ENCODE measurements at places on chromosomes 12 and 14. TPM values are rescaled to one million over a fixed set of nuclear protein-coding genes. Genes with fewer than 3 reads are reported as not detected.

DNA sequence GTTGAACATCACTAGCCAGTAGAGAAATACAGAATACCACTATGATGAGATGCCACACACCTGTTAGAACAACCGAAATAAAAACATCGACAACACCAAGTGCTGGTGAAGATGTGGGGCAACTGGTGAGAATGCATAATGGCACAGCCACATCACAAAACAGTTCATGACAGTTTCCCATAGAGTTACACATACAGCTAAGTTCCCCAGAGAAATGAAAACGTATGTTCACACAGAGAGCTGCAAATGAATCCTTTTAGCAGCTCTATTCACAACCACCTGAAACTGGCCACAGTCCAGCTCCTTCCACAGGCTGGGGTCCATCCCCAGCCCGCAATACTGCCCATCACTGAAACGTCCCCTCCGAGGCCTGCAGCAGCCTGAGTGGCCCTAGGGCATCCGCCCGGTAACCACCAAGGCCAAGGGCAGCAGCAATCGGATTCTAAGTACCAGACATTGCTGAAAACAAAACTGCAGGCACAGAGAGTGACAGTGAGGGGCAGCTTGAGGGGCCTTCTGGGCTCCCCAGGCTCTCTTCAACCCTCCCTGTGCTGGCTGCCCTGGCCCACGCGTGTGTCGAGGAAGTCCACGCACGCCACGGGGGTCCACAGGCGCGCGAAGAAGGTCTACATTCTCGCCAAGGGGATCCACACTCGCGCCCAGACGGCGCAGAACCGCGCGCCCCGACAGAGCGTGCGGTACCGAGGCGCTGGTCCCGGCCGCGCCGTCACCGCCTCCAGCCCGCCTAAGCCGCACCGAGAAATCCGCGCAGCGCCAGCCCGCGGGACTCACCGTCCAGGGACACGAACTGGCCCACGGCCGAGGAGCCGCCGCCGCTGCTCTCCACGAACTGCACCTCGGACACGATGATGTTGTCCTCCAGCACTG lies 903 bp downstream of the BRF1 start:
- DNase-seq: no peak

The CDKN1B gene
- total RNA-seq: 40.6 TPM

- DNase-seq: no peak
Observed at GRCh38 chr14:59455411-59455810, 9.8 kb downstream of the GPR135 start.

The HRK gene
- 11.9 TPM for total RNA-seq

- DNase-seq: no peak
Observed at GRCh38 chr14:61417883-61418455, 96.6 kb downstream of the PRKCH start.

DNA sequence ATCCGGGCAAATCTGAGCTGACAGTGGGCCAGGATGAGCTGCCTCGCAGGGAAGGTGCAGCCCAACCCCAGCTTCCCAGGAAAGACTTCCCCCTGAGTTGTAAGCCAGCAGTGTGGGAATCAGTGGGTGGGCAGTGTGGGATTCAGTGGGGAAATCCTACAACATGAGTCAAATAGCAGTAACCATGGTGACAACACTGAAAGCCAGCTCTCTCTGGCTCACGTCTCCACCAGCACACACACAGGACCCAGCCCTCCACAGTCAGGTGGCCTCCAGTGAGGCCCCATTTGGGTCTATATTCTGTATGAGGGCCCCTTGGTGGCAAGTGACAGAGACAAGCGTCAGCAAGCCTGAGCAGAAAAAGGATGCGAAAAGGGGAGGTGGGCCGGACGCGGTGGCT lies 6.0 kb upstream of the LGALS3 start:
- no peak for DNase-seq

The RNASE7 gene
- total RNA-seq: not detected

DNA sequence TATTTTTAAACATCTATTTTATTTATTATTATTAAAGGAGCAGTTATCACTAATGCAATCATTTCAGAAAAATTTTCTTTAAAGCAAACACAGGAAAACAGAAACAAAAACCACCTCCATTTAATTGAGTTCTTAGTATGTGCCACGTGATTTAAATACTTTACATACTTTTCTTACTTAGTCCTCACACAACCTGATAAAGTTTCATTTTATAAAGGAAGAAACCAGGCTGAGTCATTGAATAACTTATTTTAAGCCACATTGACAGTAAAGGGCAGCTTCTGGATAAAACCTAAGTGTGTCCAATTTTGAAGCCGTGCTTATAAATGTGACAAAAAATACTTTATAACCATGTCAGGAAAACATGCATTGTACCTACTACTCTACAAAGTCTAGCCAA lies 57.1 kb upstream of the PCED1B start:
- no peak for DNase-seq

DNA sequence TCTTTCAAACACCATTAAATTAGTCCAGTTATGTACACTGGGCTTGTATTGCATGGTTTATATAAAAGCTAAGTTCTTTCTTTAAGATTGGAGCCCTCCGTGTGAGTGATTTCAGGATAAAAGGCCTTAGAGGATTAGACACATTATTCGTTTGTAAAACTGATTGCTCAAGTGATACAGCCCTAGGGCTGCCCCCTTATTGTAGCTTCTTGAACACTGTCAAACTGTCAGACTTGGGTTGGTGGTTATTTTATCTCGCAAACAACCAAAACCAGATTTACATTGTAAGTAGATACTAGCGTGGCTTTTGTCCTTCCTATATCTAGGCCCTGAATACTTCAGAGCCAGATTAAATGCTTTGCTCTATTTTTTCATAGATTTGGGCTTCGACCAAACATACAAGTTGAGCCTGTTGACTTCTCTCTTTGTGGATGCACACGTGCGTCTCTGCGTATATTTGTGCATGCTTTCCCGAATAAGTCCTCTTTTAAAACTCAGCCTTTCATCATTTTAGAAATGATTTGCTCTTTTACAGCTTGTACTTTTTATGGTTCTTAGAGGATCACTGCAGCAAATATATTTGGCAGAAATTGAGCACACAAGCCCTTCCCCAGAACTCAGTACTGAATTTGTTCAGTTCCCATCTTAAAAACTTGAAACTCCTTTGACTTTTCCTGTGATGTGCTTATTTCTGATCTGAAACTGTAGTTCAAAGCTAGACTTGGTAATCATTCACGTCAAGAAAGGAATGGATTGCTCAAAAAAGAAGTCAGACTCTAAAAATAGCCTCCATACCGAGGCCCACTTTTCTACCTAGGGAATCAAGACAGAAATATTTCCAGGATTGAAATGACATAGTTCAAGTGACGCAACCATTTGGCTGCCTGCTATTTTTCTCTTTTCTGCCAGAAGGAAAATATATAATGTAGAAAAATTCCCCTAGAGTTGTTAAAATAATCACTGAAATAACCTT lies 129.5 kb downstream of the ETV6 start:
- no peak for DNase-seq

DNA sequence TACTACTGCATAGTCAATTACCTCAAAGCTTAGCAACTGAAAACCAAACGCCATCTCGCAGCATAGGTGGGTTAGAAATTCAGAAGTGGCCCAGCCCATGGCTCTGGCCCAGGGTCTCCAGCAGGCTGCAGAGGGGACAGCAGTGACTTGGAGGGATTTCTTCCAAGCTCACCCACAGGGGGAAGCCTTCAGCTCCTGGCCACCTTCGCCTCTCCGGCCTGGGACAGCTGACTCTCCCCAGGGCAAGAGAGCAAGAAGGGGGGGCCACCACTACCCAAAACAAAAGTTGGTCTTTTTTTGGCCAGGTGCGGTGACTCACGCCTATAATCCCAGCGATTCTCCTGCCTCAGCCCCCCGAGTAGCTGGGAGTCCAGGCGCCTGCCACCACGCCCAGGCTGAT lies 32.2 kb upstream of the ANKRD9 start:
- DNase-seq: no peak

- no peak for DNase-seq
Observed at GRCh38 chr14:69749956-69750355, 17.0 kb upstream of the SRSF5 start.

The GPR132 gene
- total RNA-seq: not detected

The MMAB gene
- 74.3 TPM for total RNA-seq

- no peak for DNase-seq
Observed at GRCh38 chr14:55936691-55937090, 181.5 kb upstream of the PELI2 start.

DNA sequence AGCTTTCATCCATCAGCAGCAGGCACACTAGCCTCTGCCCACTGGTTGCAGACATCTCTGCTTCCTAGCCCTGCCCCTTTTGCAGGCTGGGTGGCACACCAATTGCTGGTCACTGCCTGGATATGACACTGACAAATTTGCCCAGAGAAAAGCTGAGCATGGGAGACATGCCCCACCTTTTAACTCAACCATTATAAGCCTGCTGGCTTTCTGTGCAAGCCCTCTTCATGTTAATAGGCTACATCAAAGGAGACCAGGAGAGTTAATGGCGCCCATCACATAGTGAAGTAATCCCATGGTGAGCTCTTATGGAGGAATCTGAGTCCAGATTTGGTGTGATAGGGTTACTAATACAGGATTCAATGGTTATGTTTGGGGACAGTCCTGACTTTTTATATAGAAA lies 139.2 kb downstream of the KICS2 start:
- DNase-seq: peak; percentile 47

GRCh38 chr14:32217301-32217700 lies 14.2 kb upstream of the RNU6-8 start:
- DNase-seq: no peak

DNA sequence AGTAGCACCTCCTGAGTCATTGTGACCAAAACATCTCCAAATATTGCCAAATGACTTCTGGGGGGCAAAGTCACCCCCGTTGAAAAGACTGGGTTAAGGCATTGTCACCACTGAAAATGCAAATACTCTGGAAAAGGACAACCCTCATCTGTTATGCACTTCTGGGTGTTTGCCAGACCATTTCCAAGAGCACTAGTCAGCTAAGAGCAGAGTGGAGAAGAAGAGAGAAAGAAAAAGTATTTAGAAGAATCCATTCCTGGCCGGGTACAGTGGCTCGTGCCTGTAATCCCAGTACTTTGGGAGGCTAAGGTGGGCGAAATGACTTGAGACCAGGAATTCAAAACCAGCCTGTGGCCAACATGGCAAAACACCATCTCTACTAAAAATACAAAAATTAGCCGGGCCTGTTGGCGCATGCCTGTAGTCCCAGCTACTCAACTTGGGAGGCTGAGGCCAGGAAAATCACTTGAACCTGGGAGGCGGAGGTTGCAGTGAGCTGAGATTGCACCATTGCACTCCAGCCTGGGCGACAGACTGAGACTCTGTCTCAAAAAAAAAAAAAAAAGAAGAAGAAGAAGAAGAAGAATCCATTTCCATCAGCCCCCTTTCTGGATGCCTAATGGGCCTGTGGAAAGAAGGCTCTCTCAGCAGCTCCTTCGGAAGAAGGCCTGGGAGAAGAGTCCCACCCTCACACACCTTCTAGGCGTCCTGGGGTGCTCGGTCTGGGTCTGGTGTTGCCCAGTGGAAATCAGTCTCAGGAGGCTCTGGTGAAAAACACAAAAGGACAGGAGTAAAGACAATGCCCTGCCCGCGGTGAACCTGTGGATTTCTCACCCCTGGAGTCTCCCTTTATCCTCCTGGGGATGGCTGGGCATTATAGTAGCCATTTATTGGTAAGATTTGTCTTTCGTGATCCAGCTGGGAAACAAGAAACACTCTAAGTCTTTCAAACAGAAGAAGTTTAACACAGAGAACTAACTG lies 3.5 kb upstream of the LTBR start:
- DNase-seq: no peak

- no peak for DNase-seq
Observed at GRCh38 chr14:69931960-69932359, 52.7 kb downstream of the SMOC1 start.

The ZNF839 gene
- 12.6 TPM for total RNA-seq

DNA sequence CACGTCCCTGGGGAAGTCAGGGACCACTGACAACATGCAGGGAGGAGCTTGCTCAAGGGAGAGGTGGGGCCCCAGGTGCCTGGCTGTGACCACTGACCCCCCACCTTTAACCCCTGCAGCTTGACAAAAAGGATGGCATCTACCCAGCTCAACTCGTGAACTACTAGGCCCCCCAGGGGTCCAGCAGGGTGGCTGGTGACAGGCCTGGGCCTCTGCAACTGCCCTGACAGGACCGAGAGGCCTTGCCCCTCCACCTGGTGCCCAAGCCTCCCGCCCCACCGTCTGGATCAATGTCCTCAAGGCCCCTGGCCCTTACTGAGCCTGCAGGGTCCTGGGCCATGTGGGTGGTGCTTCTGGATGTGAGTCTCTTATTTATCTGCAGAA lies 26.3 kb downstream of the HIP1R start:
- DNase-seq: no peak

GRCh38 chr12:25723336-25723735 lies 170.3 kb upstream of the LMNTD1 start:
- no peak for DNase-seq

GRCh38 chr12:89501793-89502192 lies 22.8 kb downstream of the GALNT4 start:
- no peak for DNase-seq
